Endothelial cell (in vitro differentiated cells): ENCODE measurements at places on chromosomes 4 and X. TPM values are rescaled to one million over a fixed set of nuclear protein-coding genes. Genes with fewer than 3 reads are reported as not detected.

CCDC110 gene
- 0.67 TPM for total RNA-seq

NUDT10 gene
- total RNA-seq = 4.1 TPM

THAP9 gene
- 5.1 TPM for total RNA-seq

RTL9 gene
- total RNA-seq = not detected

DNA sequence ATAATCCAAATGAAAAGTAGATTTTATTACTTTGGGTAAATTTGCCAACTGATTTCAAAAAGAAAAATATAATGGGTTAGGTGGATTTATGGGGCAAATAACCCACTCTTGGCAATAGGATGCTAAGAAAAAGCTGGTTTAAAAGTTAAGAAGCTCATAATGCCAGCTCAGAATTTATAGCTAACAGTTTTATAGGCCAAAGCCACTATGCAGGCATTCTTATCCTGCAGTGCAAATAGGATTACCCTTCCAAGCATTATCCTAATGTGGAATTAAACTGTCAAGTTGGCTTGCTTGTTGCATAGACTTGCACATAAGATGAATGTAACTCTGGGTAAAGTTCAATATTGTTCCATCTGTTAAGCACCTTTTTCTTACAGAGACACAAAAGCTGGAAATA lies 703.0 kb downstream of the PCDH18 start:
- DNase-seq = no peak

DNA sequence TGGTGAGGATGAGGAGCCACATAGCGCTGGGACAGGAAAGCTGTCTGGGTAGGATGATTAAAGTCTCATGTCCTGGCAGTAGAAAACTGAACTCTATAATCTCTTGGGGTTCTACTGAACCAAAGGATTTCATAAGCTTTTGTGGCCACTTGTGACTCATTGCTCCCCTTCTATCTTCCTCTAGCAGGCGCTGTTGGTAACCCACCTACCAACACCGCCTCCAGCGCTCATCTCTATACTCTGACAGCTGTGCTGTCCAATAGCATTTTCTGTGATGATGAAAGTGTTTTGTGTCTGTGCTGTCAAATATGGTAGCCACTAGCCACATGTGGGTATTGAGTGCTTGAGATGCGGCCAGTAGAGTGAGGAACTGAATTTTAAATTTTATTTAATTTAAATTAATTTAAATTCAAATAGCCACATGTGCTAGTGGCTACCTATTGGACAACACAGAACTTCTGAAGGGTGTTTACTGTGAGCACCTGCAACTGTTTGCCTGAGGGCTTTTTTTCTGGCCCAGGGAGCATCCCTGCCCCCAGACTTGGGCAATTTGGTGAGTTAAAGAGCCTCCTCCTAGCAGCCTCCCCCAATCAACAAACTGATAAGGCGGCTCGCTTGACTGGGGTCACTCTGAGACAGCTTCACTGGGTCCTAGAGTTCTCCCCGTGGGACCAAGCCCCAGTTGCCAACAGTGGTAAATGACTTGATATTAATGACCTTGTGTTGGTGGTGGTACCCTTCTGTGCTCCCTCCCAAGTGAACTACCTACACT lies 169.2 kb upstream of the ATP6AP2 start:
- no peak for DNase-seq

DNA sequence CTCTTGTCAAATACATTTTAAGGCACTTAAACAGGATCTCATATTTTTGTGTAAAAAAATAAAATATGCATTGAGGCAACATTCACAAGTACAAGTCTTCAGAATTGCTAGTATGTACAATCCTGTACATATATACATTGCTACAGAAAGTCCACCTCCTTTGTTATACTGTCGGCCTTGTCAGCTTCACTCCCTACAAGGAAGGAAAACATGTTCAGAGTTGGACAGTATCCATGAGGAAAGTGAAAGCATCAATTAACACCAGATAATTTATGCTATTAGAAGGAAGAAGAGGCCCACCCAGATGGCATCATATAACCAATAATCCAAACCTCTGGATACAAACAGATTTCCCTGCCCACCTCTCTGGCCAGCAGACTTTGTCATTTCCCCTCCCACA lies 42.0 kb downstream of the REELD1 start:
- no peak for DNase-seq

GRCh38 chr4:70914000-70914399 lies 11.8 kb downstream of the MOB1B start:
- DNase-seq = no peak

DNA sequence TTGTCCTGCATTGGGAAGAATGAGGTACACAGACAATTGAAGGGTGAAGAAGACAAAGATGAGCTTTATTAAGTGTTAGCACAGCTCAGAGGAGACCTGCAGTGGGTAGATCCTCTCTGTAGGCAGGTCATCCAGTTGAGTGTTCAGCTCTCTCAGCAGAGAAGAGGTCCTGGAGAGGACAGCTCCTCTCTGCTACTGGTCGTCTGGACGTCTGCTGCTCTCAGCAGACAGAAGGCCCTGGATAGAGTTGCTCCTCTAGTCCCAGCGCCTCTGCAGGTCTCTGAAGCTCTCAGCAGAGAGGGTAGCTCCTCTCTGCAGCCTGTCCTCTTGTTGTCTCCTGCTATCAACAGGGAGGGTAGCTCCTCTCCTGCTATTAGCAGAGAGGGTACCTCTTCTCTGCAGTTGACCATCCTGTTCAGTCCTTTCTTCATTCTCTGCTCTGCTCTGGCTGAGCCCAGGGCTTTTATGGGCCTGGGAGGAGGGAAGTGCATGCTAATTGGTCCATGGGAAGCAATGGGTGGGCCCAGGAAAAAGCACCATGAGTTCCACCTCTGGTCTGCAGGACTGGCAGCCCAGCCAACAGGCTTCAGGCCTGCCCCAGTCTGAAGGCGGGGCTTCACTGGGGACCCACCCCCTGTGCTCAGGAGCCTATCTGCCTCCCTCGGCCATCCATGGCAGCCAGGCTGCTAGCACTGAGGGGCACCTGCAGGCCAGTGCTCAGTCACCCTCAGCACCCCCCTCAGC lies 54.1 kb upstream of the IBSP start:
- no peak for DNase-seq

- DNase-seq = no peak
Observed at GRCh38 chr4:79604152-79604551, 196.1 kb upstream of the GK2 start.

DNA sequence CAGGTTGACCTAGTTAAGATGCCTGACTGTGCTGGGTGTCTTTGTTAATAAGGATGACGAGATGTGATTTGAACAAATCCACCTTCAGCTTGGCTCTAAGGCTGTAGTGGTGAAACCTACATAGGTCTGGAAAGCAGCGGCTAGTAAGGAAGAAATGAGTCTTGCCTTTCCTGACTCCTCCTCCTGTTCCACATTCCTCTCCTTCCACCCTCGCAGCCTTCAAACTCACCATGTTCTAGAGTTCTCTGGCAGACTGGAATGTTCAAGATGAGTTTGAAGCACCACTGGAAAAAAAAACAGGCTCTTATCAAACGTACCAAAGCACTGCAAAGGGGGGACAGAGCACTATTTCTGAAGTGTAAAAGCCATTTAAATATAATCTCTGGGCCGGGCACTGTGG lies 395.4 kb downstream of the BMPR1B start:
- DNase-seq = no peak
